ENCODE measurements at places on chromosomes 16 and 17.

- DNase-seq: no peak
Measured at GRCh38 chr16:87762071-87762571, 3.7 kb downstream of the KLHDC4 start.

GRCh38 chr16:35532576-35532975 is 2073.2 kb downstream of the TP53TG3F start:
- no peak for DNase-seq

DNA sequence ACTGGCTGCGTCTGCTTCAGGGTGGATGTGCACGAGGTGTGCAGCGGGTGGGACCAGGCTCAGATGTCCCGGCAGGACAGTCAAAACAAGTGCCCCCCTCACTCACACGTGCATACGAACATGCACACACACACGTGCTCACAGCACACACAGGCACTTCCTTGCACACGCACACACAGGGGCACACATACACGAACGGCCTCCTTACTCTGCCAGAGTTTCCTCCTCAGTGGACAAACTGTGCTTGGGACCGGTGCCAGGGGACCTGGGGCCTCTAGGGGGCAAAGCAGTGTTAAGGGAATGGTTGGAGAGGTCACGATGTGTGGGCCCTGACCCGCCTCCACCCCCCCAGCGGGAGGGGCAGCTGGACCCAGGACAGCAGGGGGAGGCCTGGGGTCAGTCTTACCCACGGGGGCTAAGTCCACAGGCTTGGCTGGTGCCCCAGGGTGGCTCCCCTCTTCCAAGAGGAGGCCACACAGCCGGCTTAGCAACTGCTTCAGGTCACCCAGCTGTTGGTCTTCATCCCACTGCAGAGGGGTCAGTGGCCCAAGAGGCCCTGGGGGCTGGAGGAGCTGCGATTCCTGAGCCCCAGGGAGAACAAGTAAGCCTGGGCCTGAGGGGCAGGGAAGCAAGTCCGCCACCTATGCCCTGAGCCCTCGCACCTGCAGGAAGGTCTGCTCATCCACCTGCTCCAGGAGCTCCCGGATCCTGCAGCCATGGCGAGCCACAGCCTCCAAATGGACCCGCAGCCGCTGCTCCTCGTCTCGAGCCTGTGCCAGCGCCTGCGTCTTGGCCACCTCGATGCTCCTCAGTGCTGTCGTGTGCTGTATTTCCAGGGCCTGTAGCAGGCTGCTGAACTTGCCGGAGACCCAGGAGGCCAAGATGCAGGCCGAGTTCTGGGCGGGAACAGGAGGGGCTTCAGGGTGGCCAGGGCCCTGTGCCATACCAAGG is 4.9 kb downstream of the TRIM65 start:
- no peak for DNase-seq

DNA sequence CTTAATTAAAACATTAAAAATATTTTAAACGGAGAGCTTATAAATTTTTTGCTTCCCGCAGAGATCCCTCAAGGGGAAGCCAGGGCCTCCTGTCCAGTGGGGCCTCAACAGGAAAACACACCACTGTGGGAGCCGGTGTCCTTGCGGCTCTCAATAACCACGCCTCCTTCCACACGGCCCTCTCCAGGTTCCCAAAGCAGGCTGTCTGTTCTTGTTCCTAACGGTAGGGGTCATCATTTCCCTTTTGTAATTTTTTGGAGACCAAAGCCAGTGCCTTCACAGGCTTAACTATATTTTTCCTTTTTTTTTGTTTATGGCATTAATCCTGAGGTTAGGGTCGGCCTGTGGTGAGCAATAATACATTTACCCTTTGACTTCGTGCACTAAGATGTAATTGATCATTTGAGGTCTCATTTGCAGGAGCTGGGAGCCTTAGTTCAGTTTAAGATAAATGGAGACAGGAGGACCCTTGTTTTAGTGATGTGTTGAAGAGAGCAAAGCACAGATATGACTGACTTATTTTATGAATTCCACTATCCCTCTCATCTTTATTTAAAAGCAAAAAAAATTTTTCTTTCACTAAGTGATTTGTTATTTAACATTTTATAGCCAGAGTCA is 77.5 kb upstream of the N4BP1 start:
- DNase-seq: peak; percentile 77

- no peak for DNase-seq
Measured at GRCh38 chr16:82011199-82011641, at the start of gene SDR42E1. TSS of gene SDR42E1 (minus strand) at chr16:82011470. CDS start at chr16:82000858, 10,612 bp downstream.

DNA sequence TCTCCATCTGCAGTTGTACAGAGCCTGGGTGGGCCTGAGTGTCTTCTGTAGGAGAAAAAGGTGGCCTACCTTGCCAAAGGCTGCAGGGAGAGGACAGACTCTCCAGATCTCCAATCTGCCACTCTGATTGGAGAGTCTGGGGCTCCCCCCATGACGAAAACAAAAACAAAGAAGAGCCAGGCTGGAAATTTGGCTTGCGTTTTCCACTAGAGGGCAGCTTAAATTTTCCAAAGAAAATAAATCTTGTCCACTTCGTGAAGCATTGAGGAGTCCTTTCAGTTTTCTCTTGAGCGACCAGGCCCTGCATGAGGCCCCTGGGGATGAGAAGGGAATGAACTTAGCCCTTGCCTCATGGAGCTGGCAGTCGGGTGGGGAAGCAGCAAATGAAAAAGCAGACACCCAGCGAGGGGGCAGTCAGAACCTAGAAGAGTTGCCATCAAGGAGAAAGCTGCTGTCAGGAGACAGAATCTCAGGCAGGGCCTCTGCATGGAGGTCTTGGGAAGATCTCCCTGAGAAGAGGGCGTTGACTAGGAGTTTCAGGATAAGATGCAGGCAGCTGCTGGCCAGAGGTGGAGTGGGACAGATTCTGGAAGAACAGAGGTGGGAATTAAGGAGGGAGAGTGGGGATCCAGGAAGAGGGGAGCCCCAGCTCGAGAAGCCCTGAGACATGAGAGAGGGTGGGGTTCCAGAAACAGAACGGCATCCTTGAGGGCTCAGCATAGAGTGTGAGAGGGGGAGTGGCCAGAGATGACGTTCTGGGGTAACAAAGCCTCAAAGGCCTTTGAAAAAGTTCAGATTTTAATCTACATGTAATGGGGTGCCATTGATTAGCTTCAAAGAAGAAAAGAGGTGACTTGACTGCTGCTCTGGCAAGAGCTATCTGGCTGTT is 8.4 kb upstream of the SHCBP1 start:
- DNase-seq: peak; percentile 67

GRCh38 chr16:57611181-57611580 is 17.2 kb upstream of the ADGRG1 start:
- peak; percentile 54 for DNase-seq

DNA sequence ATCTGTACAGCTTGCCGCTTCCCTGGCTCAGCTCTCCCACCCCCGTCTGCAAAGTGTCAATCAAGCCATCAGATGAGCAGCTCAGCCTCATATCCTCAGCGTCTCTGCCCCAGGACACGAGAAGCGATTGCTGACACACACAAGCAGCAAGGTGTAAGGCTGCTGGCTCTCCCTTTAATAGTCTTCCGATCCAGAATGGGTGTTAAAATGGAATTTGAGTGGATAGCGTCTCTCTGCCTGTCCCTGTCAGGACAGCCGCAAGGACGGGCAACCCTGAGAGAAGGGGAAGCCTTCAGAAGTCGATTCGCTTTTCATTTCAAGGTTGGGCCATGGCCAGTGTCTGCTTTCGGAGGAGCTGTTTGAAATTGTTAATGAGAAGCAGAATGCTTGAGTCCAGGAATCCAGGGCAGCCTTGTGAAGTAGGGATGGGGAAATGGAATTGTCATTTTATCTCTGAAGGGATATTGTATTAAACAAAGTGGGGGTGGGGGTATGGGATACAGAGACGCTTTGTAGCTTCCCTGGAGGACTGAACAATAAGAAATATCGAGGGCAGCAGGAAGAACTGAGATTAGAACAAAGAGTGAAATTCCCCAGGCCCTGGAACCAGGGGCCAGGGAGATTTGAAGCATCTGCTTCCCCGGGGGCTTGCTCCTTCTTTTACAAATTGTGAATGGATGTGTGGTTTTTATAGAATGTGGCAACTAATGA is 4.7 kb upstream of the PIPOX start:
- DNase-seq: no peak

DNA sequence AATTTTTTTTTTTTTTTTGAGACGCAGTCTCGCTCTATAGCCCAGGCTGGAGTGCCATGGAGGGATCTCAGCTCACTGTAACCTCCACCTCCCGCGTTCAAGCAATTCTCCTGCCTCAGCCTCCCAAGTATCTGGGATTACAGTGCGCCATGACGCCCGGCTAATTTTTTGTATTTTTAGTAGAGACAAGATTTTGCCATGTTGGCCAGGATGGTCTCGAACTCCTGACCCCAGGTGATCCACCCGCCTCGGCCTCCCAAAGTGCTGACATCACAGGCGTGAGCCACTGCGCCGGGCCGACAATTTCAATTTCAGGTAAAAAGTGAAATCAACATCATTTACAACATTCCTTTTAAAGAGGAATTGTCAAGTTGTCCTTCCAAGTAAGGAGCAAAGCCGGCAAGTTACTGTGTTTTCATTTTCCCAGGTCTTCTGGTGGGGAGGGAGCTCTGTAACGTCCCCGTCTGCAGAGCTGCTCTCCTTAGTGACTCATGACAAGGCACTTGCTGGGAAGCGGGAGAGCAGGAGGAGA is 873 bp downstream of the NPLOC4 start:
- DNase-seq: no peak
